ENCODE measurements at places on chromosomes 2 and 18. TPM values are rescaled to one million over a fixed set of nuclear protein-coding genes. Genes with fewer than 3 reads are reported as not detected.

Gene SERPINB3
- total RNA-seq: 0.30 TPM

Gene HOXD1
- total RNA-seq: 5.2 TPM

DNA sequence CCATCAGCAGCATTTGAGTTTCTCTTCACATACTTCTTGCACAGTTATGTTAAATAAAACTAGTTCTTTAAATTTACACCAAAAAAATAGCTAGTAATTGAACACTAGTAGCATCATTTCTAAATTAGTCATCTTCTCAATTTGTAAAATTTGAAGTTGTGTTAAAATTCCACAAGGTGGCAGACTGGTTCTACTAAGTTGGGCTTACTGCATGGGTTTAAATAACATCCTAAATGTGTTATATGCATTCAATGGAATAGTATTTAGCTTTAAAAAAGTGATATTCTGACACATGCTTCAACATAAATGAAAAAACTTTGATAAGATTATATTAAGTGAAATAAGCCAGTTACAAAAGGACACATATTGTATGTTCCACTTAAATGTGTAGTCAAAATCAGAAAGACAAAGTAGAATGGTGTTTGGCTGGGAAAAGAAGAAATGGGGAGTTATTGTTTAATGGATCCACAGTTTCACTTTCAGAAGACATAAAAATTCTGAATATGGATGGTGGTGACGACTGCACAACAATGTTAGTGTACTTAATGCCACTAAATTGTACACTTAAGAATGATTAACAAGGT, 28.7 kb upstream of the RPRD1A start:
- no peak for DNase-seq

DNA sequence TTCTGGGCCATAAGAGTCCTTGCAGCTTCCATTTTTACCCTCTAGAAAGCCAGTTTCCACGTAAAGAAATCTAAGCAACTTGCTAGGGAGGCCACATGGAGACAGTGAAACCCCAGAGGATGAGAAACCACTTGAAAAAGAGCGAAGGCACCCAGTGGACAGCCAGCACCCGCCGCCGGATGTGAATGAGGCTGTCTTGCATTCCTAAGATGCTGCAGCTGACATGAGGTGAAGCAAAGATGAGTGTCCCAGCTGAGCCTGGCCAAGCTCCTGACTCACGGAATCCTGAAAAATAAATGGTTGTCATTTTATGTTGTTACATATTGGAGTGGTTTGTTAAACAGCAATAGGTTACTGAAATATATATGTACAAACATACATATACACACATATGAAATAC, 65.9 kb upstream of the STPG4 start:
- DNase-seq: no peak

DNA sequence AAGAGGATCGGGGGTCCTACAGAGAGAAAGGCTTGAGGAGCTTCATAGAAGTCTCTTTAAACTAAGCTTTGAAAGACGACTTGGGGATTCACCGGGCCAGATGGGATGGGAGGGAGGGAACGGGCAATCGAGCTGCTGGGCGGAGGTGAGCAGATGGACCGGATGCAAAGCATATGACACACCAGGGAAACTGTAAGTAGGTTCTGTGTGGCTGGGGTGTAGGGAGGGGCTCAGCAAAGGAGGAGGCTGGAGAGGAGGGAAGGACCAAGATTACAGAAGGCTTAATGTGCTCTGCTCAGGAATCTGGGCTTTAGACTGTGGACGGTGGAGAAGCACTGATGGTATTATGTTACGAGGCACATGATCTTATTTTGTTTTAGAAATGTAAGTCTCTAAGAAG, 131.5 kb downstream of the MAIP1 start:
- no peak for DNase-seq

GRCh38 chr2:118803012-118803411, 44.4 kb downstream of the EN1 start:
- DNase-seq: no peak
